ENCODE measurements at places on chromosomes 6 and 20.

GRCh38 chr6:21198032-21198640 lies 395.4 kb upstream of the SOX4 start:
- peak; percentile 11 for DNase-seq

GRCh38 chr6:111925296-111925695 lies 52.0 kb upstream of the FYN start:
- DNase-seq, result no peak

DNA sequence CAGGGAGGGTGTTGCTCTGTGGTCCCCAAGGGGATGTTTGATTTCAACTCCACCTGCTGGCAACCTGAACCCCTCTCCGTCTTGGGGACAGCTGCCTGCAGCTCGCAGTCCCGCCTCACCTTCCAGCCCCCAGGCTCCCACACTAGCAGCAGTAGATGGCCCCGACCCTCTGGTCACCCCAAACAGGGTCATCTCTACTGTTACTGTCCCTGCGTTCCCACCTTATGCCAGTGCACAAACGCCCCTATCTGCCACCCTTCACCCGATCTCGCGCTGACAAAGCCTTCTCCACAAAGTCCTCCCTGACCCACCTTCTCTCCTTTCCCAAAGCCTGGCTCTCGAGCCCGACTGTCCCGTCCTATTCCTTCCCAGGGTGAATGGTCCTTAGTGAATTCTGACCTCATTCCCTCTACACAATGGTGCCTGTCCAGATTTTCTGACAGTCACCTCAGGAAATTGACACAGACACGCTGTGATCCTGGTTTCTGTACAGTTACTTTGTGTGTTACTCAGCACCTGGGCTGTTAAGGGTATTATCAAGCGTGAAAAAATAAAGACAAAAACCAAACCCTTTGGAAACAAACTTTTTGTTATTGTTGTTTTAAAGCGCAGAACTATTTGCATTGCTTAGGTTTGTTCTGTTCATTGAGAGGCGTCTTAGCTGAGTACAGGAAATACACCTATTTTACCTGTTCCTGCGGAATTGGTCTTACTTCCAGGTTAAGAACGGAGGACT lies 728 bp downstream of the FUT9 start:
- peak; percentile 33 for DNase-seq

- no peak for DNase-seq
These were observed 43.4 kb upstream of the MRGBP start for GRCh38 chr20:62752671-62753501.

GRCh38 chr6:43622541-43622940 lies 6.5 kb downstream of the GTPBP2 start:
- DNase-seq, result no peak

DNA sequence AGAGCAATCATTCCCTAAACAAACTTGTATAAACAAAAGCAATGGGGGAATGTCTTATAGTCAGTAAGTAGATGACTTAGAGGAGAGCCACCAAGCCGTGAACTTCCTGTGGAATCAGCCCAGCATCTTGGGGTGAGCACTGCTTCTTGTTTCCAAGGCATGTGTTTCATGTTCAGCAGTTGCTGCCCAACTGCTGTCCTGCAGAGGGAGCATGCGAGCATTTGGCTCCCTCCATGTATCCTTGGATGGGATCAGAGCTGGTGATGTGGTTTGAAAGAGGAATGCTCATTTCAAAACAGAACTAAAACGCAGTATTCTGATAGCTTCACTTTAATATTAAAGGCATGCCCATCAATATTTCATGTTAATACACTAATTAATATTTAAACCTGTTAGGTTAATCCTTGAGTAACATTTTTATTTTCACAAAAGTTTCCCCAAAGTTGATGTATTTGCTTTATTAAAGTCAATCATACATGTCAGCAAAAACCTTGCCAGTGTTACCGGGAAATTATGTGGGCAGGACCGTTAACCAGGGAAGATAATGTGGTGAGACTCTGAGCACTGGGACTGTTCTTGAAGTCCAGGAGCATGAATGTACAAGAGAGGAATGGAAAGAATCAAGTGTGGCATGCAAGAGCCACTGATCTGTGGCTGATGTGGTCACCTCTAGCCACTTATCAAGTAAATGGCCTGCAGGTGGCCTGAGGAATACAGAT lies 172.1 kb upstream of the GGTLC1 start:
- DNase-seq, result no peak

GRCh38 chr6:75488033-75488432 lies 5.6 kb downstream of the FILIP1 start:
- DNase-seq, result no peak

DNA sequence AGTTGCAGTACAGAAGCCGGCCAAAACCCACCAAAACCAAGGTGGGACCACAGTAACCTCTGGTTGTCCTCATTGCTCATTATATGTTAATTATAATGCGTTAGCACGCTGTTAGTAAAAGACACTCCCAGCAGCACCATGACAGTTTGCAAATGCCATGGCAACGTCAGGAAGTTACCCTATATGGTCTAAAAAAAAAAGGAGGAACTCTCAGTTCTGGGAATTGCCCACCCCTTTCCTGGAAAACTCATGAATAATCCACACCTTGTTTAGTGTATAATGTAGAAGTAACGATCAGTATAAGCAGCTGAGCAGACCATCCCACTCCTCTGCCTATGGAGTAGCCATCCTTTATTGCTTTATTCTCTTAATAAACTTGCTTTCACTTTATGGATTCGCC lies 148.6 kb upstream of the EXOC2 start:
- DNase-seq, result no peak

DNA sequence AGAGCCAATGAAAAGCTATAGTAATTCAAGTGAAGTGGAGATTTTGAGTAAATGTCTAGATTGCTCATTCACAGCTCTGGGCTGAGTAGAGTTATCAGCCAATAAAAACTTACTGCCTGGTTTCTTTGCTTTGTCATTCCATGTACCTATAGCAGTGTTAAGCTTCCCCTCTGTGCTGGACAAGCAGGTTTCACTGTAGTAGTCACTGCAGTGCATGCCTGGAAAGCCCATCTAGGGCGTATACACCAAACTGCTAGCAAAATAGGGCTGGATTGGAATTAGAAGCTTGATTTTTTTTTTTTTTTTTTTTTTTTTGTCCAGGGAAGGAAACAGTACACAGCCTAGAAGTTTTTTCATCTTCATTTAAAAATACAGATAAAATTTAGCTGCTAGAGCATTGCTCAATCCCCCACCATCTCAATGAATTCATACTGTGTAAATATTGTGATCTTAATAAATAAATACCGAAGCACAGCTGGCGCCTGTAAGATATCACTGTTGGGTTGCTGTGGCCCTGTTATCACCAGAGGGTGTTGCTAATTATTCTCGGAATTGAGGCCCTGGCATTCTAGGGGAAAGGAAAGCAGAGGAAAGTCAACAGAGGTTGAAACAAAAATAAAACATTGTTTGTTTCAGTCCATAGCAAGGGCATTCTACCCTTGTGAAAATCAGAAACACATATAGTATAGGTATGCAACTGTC lies 968.5 kb upstream of the GJE1 start:
- no peak for DNase-seq

DNA sequence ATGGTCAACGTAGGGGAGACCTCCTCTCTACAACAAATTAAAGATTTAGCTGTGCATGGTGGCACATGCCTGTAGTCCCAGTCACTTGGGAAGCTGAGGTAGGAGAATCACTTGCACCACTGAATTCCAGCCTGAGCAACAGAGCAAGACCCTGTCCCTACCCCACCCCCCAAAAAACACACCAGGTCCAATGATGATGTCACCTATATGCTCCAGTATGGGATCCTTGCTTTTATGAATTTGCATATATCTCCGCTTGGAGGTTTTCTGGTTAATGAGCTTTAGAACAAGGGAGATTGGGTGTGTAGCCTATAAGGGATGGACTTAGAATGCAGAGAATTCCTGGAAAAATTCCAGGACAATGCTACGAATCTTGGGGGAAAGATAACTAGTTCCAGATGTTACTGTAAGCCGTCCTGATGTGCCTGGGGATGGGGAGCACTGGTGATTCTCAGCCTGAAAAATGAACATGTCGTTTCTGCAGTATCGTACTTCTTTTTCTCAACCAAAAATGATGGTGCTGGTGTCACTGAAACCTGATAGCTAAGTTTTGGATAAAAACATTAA lies 61.1 kb downstream of the ZBTB2 start:
- peak; percentile 84 for DNase-seq

DNA sequence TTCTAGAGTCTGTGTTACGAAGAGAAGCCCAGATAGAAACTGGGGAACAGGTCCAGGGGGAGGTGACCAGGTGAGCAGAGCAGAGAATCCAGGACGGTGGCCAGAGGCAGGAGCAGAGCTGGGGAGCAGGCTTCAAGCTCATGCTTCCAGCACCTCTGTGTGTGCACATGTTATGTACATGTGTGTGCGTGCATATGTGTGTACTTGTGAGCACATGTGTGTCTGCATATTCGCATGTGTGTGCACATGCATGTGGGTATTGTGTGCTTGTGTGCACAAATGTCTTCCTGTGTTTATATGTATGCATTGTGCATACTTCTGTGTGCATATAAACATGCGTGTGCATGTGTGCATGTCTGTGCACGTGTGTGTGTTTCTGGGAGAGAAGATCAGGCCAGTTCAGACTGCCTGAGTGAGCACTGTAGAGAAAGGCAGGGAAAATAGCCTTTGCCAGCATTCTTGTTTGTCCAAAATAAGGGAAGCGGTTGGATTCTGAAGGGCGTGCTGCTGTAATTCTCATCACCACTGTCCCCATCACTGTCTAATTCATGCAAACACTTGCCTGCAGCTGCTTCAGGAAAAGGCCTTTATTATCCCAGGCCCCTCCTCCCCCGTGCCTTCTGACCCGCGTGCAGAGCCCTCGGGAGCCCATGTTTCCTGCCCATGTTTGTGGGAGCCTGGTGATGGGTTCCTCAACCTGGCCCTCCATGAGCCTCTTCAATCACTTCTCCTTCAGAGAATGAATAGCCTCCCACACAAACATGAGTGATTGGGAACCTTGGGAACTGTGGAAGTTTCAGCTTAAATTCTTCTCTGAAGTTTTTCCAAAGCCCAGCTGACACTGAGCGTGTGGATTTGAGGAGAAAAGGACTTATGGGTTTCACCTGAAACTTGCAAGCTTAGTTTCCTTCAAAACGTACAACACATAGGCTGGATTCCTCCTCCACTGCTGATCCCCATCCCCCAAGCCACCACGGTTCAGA lies 161.7 kb upstream of the AFDN start:
- DNase-seq, result no peak

GRCh38 chr20:60215816-60216730 lies 257.9 kb downstream of the CDH26 start:
- no peak for DNase-seq

- DNase-seq, result no peak
These were observed 11.4 kb downstream of the ZC3H12D start for GRCh38 chr6:149473080-149474052.

- DNase-seq, result no peak
These were observed 4.9 kb downstream of the SMPD2 start for GRCh38 chr6:109445382-109445781.

GRCh38 chr20:37946946-37947345 lies 44.0 kb downstream of the VSTM2L start:
- no peak for DNase-seq

DNA sequence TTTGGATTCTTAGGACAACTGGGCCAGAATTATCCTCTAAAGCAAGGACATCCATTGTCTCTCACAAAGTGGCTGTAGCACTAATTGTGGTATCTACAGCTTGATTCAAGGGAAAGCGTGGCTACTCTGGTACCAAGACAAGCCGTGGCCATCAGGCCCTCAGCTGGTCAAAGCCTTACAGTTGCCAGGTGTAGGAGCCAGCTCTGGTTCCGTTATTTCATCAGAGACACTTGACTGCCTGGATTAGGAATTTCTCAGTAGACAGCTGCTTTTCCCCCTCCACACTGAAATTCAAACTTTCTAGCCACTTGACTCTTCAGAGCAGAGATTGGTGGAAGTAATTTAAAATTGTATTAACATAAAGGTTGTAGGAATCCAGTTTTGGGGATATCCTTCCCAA lies 104.2 kb downstream of the ANKS1A start:
- no peak for DNase-seq

DNA sequence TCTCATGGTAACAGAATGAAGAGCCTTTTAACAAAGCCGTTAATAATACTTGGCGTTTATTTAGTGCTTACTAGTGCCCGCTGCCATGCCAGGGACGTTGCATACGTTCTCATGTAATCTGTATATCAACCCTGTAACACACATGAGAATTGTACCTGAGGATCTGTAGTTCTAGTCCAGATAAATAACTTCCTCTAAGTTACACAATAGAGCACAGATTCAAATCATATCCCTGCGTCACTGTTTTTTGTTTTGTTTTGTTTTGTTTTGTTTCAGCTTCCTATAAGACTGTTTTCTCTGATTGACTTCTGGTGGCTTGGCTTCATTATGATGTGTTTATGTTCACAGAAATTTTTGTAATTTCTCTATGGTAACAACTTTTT lies 553 bp downstream of the ZSCAN16 start:
- DNase-seq, result no peak

GRCh38 chr6:111717621-111718020 lies 111.9 kb upstream of the TRAF3IP2 start:
- DNase-seq, result no peak

GRCh38 chr20:55004044-55004443 lies 528.7 kb downstream of the DOK5 start:
- DNase-seq, result peak; percentile 10

DNA sequence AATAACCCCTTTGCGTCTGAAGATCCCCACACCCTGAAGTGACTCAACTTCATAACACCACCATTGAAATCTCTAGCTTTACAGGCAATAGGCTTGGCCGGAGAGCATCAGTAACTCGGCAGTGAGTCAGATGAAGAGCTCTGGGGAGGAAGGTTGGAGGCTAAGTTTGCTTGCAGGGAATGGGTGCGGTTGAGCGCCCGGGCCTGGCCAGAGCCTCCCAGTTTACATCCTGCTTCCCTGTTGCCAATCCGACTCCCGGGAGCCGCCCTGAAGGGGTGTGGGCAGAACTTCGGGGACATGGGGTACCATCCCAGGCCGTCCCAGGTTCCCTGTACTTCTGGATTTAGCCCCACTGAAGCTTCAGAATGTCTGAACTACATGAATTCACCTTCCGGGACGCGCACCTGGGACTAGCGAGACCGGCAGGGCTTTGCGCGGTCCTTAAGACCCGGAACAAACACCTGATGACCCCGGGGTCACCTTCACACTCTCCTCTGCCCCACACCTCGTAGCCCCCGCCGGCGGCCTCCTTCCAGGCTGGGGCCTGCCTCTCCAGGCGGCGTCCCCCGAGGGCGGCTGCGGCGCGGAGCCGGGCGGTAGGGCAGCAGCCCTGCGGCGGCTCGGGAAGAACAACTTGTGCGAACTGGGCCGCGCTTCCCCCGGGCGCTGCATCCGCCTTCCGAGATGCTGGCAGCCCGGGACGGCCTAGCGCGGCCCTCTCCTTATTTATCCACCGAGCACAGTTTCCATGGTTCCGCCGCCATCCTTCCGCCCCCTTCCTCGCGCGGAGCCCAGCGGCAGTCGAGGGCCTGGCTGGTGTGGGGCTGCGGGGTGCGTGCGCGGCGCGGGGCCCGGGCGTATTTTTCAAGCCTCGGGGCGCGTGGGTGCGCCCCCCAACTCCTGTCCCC lies 56.6 kb upstream of the RREB1 start:
- DNase-seq, result peak; percentile 74

DNA sequence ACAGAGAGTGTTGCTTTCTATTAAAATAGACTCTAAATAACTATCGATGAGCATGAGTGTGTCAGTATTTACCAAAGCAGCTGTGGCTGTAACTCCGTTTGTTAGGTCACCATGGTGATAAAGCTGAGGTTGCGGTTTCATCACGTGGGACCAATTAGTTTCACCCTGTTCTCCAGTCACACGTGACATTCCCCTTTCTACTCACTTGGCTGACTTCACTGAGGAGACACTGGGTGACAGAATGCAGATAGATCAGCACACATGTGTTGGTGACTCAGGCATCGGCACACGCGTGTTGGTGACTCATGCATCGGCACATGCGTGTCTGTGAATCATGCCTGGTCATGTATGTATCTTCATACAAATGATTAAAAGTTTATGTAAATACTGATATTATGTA lies 285.4 kb downstream of the THBS2 start:
- peak; percentile 83 for DNase-seq

All from kidney (tissue), 22 donors.